ENCODE measurements at places on chromosomes 3 and 15. TPM values are rescaled to one million over a fixed set of nuclear protein-coding genes. Genes with fewer than 3 reads are reported as not detected.

FOXB1 gene
- total RNA-seq = not detected

TM6SF1 gene
- total RNA-seq = 7.9 TPM

CDCP1 gene
- 8.9 TPM for total RNA-seq

ATP1B3 gene
- 127 TPM for total RNA-seq

CADPS gene
- 0.75 TPM for total RNA-seq

GOLGB1 gene
- total RNA-seq = 73.5 TPM

MINAR1 gene
- 0.91 TPM for total RNA-seq

FSIP1 gene
- total RNA-seq = 1.2 TPM

GP9 gene
- not detected for total RNA-seq

CIP2A gene
- 2.8 TPM for total RNA-seq

CTXN2 gene
- not detected for total RNA-seq

UMPS gene
- total RNA-seq = 15.9 TPM

PARP14 gene
- total RNA-seq = 54.4 TPM

KBTBD13 gene
- 1.5 TPM for total RNA-seq

SPG11 gene
- total RNA-seq = 61.1 TPM

TMEM207 gene
- total RNA-seq = not detected

MUSTN1 gene
- 56.8 TPM for total RNA-seq

SETD5 gene
- total RNA-seq = 148 TPM

ROPN1 gene
- not detected for total RNA-seq

RAMAC gene
- total RNA-seq = 11.5 TPM

GOLGA8R gene
- 6.4 TPM for total RNA-seq

KCTD6 gene
- total RNA-seq = 12.8 TPM

SLC35G2 gene
- 7.5 TPM for total RNA-seq

WDR6 gene
- 151 TPM for total RNA-seq

CADM2 gene
- 1.8 TPM for total RNA-seq

CLRN1 gene
- total RNA-seq = not detected

RTP3 gene
- total RNA-seq = not detected

GOLGA6D gene
- not detected for total RNA-seq

BAHD1 gene
- 17.5 TPM for total RNA-seq

RLBP1 gene
- total RNA-seq = not detected

CPNE4 gene
- 1.6 TPM for total RNA-seq

PARP6 gene
- 72.2 TPM for total RNA-seq

FMN1 gene
- total RNA-seq = 23.4 TPM

HACD2 gene
- 16.0 TPM for total RNA-seq

SHQ1 gene
- total RNA-seq = 17.0 TPM

SH2D7 gene
- not detected for total RNA-seq

TMEM158 gene
- total RNA-seq = 3.0 TPM
